ENCODE measurements at places on chromosomes 2 and 18.

GRCh38 chr2:85813982-85814801, 60.4 kb downstream of the ATOH8 start:
- DNase-seq = peak; percentile 79

DNA sequence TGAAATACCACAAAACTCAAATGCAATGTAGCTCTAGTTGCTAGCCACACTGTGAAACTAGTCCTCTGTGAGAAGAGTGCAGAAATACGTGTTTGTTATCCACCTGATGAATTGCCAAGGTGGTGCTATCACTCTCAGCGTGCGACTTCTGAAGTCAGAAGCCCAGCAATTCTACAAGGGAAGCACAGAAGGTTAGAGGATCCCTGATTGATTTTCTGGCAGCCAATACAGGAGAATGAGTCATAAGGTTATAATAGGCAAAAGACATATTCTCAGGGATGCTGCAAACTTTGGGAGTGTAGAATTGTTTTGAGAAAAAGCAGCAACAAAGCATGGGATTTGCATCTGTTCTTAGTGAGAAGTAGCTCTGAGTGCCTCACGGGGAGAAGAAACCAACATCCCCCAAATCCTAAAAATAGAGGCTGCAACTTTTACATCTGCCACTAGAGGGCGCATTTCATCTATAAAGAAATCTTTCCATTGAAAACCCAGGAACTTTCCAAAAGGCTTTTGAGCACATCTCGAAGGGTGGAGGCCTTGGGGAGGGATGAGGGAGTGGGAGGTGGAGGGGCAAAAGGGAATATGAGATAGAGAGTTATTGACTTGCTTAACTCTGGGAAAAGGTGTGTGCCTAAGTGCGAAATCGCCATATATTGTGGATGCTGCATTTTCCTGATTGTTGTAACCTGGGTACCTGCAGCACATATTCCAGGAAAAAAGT, 78.0 kb downstream of the TMEM182 start:
- DNase-seq = peak; percentile 35

- DNase-seq = peak; percentile 61
Observed at GRCh38 chr2:46297546-46298271, 502 bp downstream of the EPAS1 start.

- peak; percentile 65 for DNase-seq
Observed at GRCh38 chr18:79523736-79524180, 128.0 kb downstream of the NFATC1 start.

DNA sequence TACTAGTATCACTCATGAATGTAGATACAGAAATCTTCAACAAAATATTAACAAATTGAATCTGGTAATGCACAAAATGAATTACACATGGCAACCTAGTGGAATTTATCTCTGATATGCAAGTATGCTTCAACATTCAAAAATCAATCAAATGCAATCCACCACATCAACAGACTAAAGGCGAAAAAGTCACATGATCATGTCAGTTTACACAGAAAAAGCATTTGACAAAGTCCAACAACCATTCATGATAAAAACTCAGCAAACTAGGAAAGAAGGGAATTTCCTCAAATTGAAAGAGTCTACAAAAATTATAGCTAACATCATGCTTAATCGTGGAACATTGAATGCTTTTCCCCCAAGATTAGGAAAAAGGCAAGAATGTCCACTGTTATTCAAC, 150.5 kb upstream of the BCL2L11 start:
- DNase-seq = no peak

GRCh38 chr18:7778181-7778580, 211.1 kb downstream of the PTPRM start:
- DNase-seq = no peak

DNA sequence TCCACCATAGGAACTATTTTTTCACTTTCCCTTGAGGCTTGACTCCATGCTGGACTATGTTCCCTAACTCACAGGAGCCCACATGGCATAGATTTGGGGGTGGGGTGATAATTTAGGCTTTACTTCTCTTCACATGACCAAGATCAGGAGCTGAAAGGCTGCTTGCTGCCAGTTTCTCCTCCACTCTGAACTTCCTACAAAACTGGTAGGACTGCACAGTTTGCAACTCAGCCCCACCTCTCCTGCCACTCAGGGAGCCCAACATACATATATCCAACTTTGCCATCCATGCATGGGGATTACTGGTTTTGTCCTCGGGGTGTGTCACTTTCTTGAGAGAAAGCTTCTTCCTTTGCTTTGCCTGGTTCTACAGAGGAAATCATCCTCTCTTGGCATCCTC, 14.2 kb downstream of the INO80D start:
- no peak for DNase-seq

DNA sequence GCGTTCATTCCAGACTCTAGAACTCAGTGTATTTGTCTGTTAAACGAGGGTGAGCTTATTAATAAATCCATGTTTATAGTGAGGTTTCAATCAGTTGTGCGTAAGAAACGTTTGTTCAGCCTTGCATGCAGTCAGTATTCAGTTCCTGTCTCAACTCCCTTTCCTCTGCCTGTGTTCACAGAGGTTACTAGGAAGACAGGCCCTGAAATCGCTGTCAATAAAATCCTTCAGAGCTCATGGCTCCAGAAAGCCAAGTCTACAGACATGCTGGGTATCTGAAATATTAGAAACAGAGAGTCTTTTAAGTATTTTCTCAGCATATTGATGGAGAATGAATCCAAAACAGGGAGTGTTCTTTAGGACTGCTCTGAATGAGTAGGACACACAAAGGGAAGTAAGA, 75.4 kb downstream of the KLF7 start:
- no peak for DNase-seq

- no peak for DNase-seq
Observed at GRCh38 chr2:223563462-223563861, 38.7 kb downstream of the SCG2 start.

DNA sequence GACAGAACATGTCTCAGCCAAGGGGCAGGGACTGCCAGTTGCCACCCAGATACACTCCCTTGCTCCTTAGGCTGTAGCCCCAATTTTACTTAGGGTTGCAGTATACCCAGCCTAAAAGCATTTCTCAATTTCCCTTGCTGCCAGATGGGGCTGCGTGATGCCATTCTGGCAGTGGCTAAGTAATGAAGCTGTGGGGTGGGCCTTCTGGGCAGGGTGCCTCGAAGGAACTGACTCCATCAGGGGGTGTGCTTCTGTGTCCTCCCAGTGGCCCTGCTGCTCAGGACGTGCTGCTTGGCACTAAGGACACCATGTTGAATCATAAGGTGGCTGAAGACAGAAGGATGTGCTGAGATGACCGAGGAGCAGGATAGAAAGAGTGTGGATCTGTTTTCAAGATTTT, 74.2 kb downstream of the VWA3B start:
- no peak for DNase-seq

GRCh38 chr2:228556717-228557116, 375.2 kb upstream of the SPHKAP start:
- no peak for DNase-seq
